ENCODE measurements at places on chromosomes 2 and 18.

DNA sequence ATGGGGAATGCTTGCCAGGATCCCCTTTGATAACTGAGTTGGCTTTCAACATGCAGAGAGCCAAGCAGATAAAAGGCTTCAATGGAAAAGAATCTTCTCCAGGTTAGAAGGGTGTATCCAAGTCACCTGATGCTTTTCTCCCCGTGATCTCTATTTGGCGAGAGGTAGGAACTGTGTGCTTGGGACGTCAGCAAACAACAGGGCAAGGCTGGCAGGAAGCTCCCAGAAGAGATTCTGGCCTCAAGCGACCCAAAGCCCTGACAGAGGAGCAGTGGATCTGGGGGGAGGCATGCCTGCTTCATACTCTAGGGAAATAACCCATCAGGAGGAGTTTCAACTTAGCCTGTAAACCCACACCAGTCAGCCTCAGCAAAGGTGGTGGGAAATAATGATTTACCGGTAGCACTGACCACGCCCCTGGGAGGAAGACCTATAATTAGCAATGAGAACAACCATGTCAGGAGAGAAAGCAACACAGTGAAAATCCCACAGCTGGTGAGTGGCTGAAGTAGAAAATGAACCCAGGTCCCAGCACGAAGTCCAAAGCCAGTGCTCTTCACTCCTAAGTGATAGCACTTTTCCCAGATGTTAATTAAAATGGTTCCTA lies 76.3 kb upstream of the SEC11C start:
- DNase-seq: no peak

- DNase-seq: no peak
These were observed 844.9 kb upstream of the CRIM1 start for GRCh38 chr2:35510636-35511035.

DNA sequence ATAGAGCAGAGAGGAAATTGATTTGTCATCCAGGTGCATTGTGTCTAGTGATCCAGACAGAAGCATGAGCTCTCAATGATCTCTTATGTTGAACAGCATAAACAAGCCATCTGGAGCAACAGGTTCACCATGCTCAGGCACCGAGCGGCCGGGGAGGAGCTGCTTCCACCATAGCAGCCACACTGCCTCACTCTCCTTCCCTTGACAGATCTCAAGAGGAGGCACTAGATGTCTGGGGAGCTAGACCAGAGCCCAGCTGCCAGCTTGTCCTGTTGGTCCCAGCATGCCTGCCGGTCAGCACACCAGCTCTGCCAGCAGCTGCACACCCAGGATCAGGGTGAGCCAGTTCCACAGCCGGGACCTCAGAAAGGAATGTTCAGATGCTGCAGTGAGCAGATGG lies 17.5 kb upstream of the LONRF2 start:
- DNase-seq: peak; percentile 29

- no peak for DNase-seq
These were observed 133.4 kb upstream of the ALPP start for GRCh38 chr2:232245111-232245510.

Data from G401 (cell line).